ENCODE measurements at places on chromosomes 5 and 9.

GRCh38 chr5:58794875-58795274 is 212.0 kb downstream of the RAB3C start:
- no peak for DNase-seq

GRCh38 chr9:30765318-30765717 is 1619.1 kb upstream of the ACO1 start:
- no peak for DNase-seq

GRCh38 chr9:69155341-69156030 is 18.6 kb upstream of the TJP2 start:
- no peak for DNase-seq

DNA sequence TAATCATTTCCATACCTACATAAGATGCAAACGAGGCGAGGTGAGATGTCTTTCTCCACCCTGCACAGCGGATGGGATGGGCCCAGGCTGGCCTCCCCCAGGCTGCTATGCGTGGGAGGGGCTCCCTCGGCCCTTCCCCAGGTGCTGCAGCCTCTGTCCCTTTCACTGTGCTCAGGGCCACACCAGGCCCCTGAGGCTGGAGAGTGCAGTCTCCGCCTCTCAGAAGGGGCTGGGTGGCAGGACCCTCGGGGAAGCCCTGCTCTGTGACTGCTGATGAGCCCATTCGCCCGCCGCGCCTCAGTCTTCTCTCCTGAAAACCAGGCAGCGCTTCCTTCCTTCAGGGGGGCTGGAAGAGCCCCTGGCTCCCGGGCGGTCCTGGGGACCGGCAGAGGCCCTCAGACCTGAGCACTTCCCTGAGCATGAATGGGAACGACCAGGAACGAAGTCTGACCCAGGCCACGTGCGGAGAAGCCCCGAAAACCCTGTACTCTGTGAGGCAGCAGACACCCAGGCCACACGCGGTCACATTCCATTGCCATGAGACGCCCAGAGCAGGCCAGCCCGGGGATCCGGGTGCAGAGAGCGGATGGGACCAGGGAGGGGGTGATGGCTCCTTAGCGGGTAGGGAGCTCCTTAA is 21.9 kb upstream of the NOTCH1 start:
- peak; percentile 79 for DNase-seq

DNA sequence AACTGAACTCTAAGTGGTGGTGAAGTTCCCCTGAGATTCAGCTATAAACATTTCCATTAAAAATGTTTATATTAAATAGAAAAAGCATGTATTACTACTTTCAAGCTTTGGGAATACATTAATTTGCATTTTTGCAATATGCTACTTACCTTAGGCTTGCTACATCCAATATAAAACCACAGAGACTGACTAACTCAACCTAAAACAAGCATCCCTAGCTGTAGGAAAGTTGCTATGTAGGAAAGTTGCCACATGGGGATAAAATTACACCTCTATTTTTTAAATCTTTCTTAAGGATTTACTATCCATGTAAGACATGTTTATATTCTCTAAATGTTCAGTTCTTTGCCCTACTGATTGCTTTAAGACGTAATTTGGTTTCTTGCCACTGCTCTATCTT is 12.8 kb downstream of the SCAMP1 start:
- DNase-seq: no peak

DNA sequence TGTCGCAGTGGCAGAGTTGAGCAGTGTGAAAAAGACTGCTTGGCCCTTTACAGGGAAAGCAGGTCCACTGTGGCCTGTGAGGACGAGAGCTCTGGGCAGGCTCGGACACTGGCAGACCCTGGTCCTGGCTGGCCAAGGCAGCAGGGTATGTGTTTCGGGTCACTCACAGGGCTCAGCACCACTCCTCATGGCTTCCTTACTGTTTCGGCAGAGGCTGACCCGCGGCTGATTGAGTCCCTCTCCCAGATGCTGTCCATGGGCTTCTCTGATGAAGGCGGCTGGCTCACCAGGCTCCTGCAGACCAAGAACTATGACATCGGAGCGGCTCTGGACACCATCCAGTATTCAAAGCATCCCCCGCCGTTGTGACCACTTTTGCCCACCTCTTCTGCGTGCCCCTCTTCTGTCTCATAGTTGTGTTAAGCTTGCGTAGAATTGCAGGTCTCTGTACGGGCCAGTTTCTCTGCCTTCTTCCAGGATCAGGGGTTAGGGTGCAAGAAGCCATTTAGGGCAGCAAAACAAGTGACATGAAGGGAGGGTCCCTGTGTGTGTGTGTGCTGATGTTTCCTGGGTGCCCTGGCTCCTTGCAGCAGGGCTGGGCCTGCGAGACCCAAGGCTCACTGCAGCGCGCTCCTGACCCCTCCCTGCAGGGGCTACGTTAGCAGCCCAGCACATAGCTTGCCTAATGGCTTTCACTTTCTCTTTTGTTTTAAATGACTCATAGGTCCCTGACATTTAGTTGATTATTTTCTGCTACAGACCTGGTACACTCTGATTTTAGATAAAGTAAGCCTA is 15.7 kb downstream of the SQSTM1 start:
- peak; percentile 73 for DNase-seq

DNA sequence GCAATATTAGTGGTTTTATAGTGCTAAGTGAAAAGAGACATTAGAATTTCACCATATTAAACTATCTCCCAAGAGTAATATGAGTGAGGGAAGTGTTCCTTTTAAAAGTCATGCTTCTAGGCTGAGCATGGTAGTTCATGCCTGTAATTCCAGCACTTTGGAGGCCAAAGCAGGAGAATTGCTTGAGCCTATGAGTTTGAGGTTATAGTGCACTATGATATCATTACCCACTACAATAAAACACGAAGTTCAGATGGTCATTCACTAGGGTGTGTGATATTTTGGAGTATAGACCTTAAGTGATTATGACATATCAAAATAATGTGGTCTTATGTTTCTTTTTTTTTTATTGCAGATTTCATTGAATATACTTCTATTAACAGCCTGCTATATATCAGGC is 6.7 kb downstream of the KIF2A start:
- no peak for DNase-seq

DNA sequence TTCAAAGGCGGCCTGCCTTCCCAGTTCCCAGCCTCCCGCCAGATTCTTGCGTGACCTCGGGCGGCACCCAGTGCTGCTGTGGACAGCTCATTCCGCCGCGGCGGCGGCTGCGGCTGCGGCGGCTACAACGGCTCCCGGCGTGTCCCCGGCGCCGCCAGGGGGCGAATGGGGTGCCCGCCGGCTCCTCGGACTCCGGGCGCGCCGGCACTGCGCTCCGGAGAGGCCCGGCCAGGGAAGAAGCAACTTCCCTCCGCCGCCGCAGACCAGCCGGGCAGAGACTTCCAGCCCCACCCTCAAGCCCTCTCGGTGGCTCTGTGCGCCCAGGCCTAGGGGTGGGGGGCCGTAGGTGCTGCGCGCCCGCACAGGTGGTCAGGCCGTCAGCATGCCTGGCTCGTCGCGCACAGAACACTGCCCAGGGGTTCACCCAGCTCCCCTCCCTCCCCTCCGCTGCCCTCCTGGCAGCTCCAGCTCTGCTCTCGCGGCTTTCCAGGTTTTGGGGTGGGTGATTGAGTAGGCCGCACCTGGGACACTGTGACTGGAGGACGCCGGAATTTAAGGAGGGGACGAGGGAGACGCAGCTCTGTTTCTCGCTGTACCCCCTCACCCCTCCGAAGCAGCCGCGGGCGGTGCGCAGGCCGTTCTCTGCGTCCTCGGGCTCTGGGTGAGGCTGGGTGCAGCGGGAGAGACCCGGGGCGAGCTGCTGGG is 20.2 kb downstream of the IGIP start:
- DNase-seq: peak; percentile 87

DNA sequence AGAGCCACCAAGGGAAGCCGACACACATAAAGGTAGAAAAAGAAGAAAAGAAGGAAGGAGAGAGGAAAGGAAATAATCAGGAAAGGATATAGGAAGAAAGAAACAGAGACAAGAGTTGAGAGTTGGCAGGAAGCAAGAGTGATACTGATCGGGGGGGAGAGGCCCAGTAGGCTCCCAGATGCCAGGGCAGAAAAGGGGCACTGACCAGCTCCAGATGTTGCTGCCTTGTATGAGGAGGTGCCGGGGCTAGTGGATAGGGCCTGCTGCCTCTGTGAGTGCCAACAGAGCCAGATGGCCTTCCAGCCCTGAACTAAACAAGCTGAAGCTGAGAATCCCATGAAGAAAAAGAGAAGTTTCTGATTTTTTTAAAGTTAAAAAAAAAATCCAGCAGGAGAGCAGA is 82.0 kb upstream of the TRIM32 start:
- DNase-seq: no peak

GRCh38 chr9:116015855-116016254 is 137.7 kb upstream of the PAPPA start:
- no peak for DNase-seq

DNA sequence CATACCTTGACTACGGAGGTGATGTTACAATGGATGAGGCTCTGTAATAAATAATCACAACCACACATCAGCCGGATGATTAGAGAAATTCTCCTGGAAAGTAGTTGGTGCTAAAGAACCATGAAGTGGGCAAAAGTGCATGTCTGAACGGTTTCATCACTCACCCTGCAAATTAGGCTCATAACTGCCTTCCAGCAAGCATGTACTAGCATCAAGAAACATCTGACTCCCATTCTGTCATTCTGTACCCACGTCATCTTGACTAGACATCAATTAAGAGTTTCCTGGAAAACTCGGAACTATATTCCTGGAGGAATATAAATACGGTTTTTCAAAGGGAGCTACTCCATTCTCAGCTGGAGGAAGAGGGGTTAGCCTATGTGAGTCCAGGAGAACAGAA is 52.2 kb downstream of the HSD17B3 start:
- no peak for DNase-seq

DNA sequence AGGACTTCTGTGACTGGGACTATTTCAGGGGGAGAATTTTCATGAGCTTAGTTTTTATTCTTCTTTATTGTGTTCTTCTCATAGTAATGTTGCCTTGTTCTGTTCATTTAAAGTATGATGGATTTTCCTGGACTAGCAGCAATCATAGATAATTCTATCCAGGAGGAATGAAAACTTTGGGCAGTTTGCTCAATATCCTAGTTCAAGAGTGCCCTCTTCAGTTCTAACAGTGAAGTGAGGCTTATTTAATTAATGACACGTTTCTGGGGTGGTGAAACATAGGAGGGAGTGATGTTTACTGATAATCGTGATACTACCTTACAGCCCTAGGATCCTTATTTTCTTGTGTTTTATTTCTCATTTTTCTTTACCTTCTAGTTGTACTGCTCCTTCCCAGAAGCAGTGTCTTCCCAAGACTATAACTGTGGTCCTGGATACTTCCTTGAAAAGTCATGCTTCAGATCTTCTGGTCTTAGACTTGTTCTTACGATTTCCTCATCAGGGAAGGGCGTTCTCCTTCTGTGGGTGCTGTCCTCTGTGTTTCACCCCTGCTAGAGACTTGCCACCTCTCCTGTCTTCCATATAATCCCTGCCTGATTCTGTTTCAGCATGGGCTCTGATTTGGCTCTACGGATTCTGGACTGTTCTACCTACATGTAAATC is 57.4 kb downstream of the CFAP95 start:
- DNase-seq: no peak

GRCh38 chr5:169657127-169657526 is 20.1 kb downstream of the DOCK2 start:
- DNase-seq: no peak

- no peak for DNase-seq
Measured at GRCh38 chr5:1732238-1732941, 67.2 kb downstream of the MRPL36 start.

DNA sequence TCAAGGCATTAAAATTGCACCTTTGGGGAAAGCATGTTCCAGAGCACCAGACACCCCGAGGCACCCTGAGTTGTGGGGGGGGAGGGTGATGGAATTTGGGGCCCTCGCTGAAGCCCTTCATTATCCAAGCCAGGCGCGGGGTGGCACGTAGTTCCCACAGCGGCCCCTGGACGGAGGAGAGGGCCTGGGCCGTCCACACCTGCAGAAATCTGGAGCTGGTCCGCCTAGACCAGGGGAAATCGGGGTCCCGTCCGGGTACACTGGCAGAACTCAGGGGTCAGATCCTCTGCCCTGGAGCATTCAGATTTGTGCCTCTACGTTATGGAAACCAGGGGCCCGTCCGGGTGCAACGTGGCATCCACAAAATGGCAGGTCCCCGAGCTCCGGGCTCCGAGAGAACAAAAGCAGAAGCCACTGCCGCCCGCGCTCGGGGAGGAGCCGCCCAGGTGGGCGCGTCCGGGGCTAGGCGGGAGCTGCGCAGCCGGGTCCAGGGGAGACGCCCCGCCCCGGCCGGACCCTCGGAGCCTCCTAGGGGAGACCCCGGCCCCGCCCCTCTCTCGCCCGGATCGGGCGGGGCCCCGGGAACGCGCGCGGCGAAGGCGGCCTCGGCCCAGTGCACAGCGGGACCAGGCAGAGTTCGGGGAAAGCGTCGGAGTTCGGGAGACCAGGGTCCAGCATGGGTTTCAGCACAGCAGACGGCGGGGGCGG is at the start of gene PLEKHG4B:
Gene PLEKHG4B, plus strand, starts transcription at position 613 of the 708 bp plus-strand sequence. Its CDS starts 64 bp downstream, at position 677.
- DNase-seq: peak; percentile 27

DNA sequence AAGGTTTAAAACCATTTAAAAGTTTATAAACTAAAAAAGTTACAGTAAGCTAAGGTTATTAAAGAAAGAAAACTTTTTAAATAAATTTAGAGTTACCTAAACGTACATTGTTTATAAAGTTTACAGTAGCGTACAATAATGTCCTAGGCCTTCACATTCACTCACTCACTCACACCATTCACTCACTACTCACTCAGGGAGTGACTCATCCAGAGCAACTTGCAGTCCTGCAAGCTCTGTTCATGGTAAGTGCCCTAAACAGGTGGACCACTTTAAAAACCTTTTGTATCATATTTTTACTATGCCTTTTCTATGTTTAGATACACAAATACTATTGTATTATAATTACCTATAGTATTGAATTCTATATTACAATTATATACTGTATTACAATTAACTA is 190.8 kb upstream of the RASA1 start:
- DNase-seq: no peak

DNA sequence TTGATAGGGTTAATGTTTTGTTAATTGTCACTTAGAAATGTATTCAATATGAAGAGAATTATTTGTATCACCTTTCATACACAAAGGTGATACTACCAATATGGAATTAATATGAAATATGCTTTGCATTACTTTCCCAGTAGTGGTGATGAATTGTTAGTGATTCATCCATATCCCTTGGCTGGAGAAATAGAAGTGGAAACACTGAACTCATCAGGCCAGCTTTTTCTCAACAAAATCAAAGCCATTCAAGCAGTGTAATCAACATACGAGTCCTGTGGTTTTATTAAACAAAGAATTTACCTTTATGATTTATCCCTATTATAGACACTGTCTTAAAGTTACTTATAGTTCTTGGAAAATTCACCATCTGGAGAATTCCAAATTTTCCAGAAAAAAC is 264.0 kb upstream of the MEF2C start:
- DNase-seq: no peak

- no peak for DNase-seq
Measured at GRCh38 chr9:13568405-13568804, 288.9 kb upstream of the MPDZ start.
